Renal cortical epithelial cell (primary cell): ENCODE measurements at places on chromosomes 4 and X. TPM values are rescaled to one million over a fixed set of nuclear protein-coding genes. Genes with fewer than 3 reads are reported as not detected.
A peak's percentile ranks its signal among the peaks of the same experiment; 100 is the strongest.

The SPANXN3 gene
- total RNA-seq = 1.2 TPM in 1 of 2 replicates, not detected in the other

The SCML1 gene
- 3.5 and 4.9 TPM in 2 replicates for total RNA-seq

- DNase-seq = peak; percentile 79
These were observed 72.1 kb downstream of the PRSS12 start for GRCh38 chr4:118280501-118281218.

DNA sequence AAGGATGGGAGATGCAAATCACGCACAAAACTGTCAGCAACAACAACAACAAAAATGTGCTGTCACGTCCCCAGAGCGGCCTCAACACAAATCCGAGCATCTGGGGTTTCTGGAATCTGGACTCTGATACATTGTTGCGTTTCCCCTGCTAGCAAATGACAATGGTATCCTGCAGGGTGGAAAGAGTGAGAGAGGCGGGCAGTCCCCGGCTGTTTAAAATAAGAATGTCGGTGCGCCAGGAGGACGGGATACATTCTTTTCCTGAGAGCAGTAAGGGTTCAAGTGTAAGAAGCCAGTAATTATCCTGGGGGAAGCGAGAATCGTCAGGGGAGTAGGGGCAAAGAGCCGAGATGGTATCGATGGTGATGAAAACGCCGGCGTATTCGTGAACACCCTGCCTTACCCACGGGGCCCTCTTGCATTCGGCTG lies 310.2 kb downstream of the ASMT start:
- no peak for DNase-seq

DNA sequence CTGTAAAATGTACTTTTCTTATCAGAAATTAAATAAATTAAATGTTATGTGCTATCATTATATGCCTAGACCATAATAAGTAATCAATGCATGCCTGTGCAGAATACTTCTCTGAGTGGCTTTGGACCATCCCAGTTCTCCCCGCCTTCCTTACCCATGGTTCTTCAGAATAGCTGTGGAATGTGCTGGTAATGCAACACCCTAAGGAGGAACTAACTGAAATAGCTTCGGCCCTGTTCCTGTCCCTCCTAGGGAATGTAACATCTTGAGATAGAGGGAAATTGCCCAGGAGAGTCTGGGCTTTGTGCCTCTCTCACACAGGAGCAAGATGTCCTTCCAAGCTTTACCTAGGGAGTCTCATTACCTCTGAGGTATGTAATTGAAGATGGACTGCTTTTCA lies 693.6 kb upstream of the HS3ST1 start:
- DNase-seq = no peak

- DNase-seq = no peak
These were observed 17.5 kb downstream of the ZNF330 start for GRCh38 chr4:141238186-141238585.

DNA sequence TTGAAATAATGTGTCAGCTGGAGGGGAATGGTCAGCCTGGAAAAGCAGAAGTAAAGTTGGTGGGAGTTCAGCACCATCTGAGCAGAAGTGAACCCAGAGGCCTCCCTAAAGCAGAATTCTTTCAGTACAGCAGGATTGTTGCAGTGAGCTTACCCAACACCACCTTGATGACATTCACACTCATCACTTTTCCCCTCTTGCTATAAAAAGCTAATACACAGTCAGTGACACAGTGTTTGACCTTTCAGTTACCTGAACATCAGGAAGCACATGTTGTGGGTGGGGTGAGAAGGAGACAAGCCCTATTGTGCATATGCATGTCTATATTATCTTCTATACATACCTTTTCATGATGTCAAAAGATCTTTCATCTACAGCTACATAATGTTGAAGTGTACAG lies 624.7 kb upstream of the ZFP42 start:
- DNase-seq = no peak

DNA sequence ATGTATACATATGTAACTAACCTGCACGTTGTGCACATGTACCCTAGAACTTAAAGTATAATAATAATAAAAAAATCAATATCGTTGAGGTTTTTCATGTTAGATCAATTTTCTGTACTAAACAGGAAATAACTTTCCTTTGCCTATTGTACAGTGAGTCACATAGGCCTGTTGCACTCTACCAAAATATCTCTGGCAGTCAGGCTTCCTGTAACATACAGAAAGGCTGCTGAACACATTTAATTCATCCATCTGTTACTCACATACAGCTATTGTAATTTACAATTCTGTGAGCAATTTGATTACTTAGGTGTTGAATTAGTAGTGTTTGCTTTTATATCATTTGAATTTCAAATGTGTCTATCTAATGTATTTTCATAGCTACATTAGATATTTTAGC lies 427.8 kb downstream of the TMA16 start:
- DNase-seq = no peak

DNA sequence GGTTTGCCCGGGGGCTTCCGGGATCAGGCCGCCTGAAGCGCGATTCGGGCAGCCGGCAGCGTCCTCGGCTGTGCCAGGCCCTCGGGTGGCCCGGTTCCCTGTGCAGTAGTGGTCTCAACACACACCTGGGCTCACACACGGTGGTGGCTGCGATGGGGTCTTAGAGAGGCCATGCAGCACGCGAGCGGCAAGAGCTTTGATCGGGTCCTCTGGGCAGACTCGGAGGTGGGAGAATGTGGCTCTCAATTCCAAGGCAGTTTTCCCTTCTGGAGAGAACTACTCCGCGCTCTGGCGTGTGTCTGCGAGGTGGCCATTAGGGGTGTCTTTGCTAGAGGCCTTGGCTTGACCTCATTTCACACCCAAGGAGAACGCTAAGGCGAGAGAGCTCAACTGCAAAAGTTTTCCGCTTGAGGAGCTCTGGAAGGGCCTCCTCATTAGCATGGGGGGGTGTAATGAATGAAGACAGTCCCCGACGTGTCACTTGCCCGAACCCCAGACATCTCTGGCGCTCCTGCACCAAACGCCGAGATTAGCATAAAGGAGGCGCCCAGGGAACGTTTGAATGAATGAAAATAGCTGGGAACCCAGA lies 771 bp upstream of the RBPJ start:
- no peak for DNase-seq

- peak; percentile 72 for DNase-seq
These were observed 3.1 kb upstream of the ZFX start for GRCh38 chrX:24146283-24146949.

DNA sequence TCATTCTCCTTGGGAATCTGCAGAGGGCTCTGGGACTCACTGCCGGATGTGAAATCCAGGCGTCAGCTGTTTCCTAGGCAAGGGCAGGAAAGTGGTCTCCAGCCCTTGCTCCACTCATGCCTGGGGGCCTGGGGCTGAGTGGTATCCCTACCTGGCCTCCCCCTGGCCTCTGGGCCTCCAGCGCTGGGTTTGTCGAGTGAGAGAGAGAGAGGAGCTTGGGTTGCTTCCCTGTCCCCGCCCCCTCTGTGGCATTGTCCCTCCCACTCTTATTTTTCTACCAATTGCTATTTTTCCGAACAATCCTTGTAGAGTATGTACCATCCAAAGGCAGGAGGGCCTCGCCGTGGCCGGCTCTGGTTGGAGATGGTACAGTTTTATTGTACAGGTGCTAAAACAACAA lies 53.1 kb downstream of the ELF4 start:
- no peak for DNase-seq

GRCh38 chr4:85703096-85703495 lies 228.1 kb downstream of the ARHGAP24 start:
- DNase-seq = no peak

- DNase-seq = peak; percentile 65
These were observed 196.2 kb downstream of the SNCA start for GRCh38 chr4:89640620-89641366.
